Natural killer cell (primary cell): ENCODE measurements at places on chromosomes 1 and 21.

- no peak for DNase-seq
Measured at GRCh38 chr1:160366731-160367515, at the start of gene NHLH1. TSS of gene NHLH1 (plus strand) at chr1:160367071. CDS start at chr1:160370732, 3,661 bp downstream.

GRCh38 chr1:163657719-163658118 is 336.0 kb downstream of the NUF2 start:
- DNase-seq: no peak

GRCh38 chr1:8284127-8284526 is 33.8 kb upstream of the SLC45A1 start:
- no peak for DNase-seq

GRCh38 chr1:25796811-25797458 is 3.1 kb upstream of the SELENON start:
- peak; percentile 89 for DNase-seq

DNA sequence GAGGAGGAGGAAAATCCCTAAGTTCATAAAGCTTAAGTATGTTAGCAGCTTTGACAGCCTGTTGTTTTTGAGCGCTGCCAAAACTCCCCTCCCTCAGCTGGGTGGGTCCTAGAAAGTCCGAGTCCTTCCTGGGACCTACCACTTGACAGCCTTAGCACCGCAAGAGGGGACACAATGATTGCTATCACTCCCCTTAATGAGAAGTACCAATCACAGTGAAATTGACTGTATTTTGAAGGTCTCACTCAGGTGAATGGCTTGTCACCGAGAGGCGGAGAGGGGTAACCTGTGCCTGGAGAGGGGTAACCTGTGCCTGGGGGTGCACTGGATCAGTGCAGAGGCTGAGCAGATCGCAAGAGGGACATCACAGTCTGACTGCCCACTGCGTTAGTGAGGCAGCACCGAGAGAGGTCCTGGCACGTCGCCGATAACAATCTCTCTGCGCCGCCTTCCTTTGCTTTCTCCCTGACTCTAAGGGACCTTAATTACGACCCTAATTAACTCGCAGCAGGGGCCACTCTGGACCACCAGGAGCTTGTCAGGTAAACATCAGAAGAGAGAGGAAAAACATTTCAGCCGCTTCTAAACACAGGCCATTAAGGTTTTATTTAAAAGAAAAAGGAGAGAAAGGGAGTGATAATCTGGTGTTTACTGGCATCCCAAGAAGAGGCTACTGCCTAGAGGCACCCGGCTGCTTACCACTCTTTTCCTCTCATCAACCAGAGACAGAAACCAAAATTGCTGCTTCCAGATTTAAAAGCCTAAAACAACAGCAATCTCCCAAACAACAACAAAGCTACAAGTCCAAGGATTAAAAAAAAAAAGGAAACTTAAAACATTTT is 25.7 kb upstream of the KCNK1 start:
- no peak for DNase-seq

DNA sequence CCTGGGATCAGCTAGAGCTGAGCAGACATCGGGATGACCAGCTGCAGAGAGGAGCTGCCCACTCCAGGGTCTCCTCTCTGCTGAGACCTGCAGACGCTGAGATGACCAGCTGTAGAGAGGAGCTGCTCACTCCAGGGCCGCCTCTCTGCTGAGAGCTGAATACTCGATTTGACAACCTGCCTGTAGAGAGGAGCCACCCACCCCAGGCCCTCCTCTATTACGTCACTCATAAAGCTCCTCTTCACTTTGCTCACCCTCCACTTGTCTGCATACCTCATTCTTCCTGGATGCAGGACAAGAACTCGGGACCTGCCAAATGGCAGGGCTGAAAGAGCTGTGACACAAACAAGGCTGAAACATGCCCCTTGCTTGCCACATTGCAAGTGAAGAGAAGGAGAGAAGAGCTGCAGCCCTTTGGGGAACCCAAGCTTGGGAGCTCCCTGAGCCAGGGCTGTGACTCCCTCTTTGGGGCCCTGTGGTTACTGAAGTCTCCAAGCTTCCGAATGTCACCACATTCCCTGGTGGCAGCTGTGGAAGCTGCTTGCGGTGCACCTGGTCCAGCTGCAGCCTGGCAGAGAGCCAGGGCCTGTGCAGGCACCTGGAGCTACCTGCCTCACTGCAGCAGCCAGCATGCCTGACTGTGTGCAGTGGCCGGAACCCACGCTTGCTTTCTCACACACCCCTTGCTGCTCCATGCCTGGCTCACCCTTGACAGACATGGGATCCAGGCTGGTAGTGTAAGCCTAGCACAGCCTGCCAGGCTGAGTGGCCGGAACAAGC is 59.6 kb downstream of the CC2D1B start:
- DNase-seq: no peak

- DNase-seq: no peak
Measured at GRCh38 chr1:169796274-169796810, 1.6 kb upstream of the METTL18 start.

DNA sequence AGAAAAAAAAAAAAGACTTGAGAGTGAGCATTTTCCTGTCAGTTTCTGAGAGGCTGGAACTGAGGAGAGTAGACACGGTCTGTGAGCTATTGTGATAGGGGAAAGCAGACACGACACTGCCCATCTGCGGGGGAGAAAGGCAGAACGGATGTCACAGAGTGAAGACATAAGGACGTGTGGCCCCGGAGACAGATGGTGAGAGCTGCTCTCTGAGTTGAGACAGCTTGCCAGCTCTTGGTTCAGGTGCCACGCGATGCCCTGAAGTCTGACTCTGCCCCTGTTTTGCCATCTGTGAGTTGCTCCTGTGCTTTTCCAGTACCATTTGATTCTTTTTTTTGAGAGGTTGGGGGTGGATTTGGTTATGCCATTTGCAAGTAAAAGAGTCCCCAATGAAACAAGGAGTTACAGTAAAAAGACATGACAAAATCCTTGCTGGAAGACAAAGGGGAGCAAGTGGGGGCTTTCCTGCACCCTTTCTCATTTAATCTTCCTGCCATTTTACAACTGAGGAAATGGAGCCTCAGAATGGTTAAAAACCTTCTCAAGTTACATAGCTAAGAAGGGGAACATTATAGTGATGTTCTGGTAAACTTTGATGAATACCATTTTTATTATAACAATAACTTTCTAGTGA is 128.9 kb upstream of the DNAH14 start:
- no peak for DNase-seq

DNA sequence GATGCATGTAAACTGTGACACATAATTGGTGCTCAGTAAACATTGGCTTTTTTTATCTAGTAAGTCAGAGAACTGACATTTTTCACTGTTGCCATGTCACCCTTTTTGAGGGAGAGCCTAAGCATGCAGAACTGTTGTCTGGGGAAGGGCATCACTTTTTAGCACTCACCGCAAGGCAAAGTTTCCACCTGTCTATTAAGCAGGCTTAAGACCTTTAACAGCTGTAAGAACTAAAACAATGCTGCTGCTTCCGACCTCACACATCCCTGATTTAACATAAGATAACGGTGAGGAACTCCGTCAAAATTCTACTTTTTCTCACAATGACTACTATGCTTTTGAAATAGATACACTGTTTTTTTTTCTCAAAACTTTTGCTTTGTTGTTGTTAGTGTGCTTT is 554.8 kb downstream of the NUF2 start:
- no peak for DNase-seq

GRCh38 chr1:2472109-2472508 is 4.0 kb upstream of the PLCH2 start:
- no peak for DNase-seq

DNA sequence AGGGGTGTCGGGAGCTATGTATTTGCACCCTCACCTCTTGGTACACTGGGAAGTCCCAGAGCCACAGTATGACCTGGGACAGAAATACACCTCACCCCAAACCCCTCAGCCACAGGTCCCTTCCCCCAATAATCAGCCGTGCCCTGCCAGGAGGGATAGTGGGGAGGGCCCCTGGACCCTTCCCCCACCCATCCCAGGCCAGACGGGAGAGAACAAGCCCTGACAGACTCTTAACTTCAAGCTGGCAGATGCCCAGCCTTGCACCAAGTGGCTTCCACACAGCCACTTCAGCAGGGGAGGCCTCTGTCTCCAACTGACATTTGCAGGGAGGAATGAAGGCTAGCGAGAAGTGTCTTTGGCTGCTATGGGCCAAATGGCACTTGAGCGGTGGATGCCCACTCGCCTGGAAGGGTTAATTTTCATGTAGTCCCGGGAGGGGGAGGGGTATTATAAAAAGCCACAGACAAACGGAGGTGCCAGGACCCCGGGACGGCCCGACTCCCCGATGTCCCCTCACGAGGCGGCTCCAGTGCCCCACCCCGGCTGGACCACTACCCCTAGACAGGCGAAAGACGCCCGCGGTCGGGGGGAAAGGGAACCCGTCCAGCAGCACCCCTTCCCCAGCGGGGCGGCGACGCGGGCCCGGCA is 495 bp downstream of the SYNC start:
- DNase-seq: no peak

- peak; percentile 51 for DNase-seq
Measured at GRCh38 chr1:154441241-154441888, 36.2 kb downstream of the IL6R start.

DNA sequence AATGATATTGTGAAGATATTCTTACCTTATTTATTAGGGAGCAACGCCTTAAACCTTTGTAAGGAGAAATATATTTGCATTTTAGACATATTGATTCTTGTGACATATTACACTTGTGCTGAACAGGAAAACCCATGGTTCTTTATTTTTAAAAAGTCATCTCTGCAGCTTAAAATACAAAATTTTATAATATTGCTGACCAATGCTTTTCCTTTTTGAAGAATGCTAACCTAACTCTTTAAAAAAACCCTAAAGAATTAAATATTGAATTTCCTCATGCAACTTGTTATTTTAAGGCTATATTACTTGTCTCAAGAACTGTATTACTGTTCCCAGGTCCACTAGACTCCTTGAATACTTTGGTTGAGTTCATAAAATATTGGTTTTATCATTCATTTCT is 99.0 kb downstream of the NEK7 start:
- DNase-seq: no peak

DNA sequence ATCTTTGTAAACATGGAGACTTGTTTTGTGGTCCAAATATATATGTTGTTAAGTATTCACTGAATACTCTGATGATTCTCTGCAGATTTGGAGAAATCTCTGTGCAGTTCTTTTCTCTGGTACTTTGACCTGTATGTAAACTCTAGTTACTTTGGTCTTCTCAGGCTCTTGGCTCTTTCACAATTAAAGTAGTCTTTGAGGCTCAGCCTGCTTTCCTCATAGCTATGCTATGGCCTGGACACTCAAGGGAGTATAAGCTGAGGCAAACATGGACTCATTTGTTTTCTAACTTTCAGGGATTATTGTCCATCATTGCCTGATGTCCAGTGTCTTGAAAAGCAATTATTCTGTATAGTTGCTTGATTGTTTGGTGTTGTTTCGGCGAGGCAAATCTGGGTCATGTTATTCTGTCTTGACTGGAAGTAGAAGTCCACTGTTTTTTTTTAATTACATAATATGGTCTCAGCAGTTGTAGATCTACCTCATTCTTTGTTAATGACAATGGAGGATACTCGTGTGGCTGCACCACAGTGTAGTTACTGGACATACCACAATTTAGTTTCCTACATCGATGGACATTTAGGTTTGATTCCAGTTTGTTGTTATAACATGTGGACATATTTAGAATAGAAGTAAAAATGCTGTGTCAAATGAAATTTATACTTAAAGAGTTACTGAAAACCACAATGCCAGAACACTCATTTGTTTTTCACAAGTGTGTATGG is 9.2 kb downstream of the PTBP2 start:
- DNase-seq: no peak

DNA sequence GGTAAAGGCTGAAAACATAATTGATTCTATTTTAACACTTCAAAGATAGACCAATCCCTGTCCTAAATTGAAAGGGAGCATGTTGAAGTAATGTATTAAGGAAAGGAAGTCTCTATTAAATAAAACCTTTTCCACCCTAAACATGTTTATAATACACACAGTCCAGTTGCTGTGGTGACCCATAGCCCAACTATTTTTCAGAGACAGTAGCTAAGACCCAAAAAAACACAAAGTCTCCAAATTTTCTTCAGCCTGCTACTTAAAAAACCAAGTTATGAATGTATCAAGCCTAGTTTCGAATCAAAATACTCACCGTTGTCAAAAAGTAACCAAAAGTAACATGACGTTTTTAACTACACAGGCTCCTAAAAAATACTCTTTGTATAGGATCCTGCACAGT is 1.6 kb downstream of the ELK4 start:
- DNase-seq: no peak

DNA sequence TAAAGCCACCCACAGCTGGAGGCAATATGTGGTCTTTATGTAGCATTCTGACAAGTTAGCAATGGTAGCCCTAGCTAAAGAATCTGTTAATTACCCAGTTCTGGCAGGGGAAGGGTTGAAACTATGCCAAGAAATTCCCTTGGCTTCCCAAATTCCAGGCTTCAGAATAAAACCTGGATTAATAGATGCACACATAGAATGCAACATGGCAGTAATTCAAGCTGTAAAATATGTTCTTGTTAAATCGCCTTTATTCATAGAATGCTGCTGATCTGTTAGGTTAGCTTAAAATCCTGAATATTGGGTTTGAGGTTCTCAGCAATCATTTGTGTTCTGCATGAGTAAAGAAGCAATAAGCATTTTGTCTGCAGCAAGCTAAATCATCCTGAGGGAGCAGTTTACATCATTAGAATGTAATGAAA is 80.1 kb downstream of the ZNF326 start:
- no peak for DNase-seq

- DNase-seq: no peak
Measured at GRCh38 chr1:119884711-119885110, 11.6 kb downstream of the ADAM30 start.

GRCh38 chr1:223834660-223835263 is 11.0 kb downstream of the TP53BP2 start:
- peak; percentile 39 for DNase-seq

- no peak for DNase-seq
Measured at GRCh38 chr1:29499104-29499650, 262.9 kb downstream of the PTPRU start.

DNA sequence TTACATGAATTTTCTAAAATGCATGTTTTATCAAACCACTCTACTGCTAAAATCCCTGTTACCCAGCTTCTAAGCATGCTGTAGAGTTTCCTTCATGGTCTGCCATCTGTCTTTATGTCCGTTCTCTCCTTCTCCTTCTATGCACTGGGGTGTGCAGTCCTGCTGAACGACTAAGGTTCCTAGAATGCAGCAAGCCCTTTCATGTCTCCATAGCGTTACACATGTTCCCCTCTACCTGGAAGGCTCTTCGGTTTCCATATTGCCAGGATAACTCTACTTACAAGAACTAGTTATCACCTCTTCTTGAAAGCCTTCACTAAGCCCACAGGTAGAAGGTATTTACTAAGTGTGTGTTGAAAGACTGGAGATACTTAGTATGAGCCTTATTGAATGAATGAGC is 22.2 kb downstream of the DNM3 start:
- no peak for DNase-seq

- no peak for DNase-seq
Measured at GRCh38 chr1:180062452-180062971, 92.2 kb upstream of the QSOX1 start.

GRCh38 chr1:248759644-248760043 is 4.1 kb upstream of the LYPD8 start:
- DNase-seq: no peak

GRCh38 chr1:234212764-234213657 is 160.2 kb upstream of the COA6 start:
- DNase-seq: peak; percentile 74
